MG63 (cell line): ENCODE measurements at places on chromosomes 3 and 15. TPM values are rescaled to one million over a fixed set of nuclear protein-coding genes. Genes with fewer than 3 reads are reported as not detected.

AGBL1 gene
- total RNA-seq: not detected in 2 replicates

PPM1L gene
- total RNA-seq: not detected in 2 replicates

KY gene
- 1.1 TPM in 1 of 2 replicates, not detected in the other for total RNA-seq

PLA1A gene
- not detected in 2 replicates for total RNA-seq

MESP2 gene
- 1.8 TPM in 1 of 2 replicates, not detected in the other for total RNA-seq

RYR3 gene
- total RNA-seq: not detected in 2 replicates

EPHB3 gene
- 1.8 and 8.7 TPM in 2 replicates for total RNA-seq

PLS1 gene
- 1.3 and 2.1 TPM in 2 replicates for total RNA-seq

OXTR gene
- total RNA-seq: 0.03 and 0.15 TPM in 2 replicates

TLR9 gene
- not detected in 2 replicates for total RNA-seq

TMCC1 gene
- total RNA-seq: 20.8 and 30.2 TPM in 2 replicates

GOLGA6L24 gene
- not detected in 2 replicates for total RNA-seq

NLGN1 gene
- 4.0 and 10.0 TPM in 2 replicates for total RNA-seq

DAZL gene
- total RNA-seq: not detected in 2 replicates

DNAH12 gene
- total RNA-seq: not detected in 2 replicates

PRTG gene
- total RNA-seq: 0.42 and 2.9 TPM in 2 replicates

ST8SIA2 gene
- not detected in 2 replicates for total RNA-seq

MESP1 gene
- 2.2 and 8.9 TPM in 2 replicates for total RNA-seq

SLC15A2 gene
- not detected in 2 replicates for total RNA-seq

RHOA gene
- 495 and 617 TPM in 2 replicates for total RNA-seq

CASR gene
- not detected in 2 replicates for total RNA-seq

GPR171 gene
- total RNA-seq: not detected in 2 replicates

LDHAL6B gene
- not detected in 2 replicates for total RNA-seq
